ENCODE measurements at places on chromosomes 3 and 15.
A peak's percentile ranks its signal among the peaks of the same experiment; 100 is the strongest.

DNA sequence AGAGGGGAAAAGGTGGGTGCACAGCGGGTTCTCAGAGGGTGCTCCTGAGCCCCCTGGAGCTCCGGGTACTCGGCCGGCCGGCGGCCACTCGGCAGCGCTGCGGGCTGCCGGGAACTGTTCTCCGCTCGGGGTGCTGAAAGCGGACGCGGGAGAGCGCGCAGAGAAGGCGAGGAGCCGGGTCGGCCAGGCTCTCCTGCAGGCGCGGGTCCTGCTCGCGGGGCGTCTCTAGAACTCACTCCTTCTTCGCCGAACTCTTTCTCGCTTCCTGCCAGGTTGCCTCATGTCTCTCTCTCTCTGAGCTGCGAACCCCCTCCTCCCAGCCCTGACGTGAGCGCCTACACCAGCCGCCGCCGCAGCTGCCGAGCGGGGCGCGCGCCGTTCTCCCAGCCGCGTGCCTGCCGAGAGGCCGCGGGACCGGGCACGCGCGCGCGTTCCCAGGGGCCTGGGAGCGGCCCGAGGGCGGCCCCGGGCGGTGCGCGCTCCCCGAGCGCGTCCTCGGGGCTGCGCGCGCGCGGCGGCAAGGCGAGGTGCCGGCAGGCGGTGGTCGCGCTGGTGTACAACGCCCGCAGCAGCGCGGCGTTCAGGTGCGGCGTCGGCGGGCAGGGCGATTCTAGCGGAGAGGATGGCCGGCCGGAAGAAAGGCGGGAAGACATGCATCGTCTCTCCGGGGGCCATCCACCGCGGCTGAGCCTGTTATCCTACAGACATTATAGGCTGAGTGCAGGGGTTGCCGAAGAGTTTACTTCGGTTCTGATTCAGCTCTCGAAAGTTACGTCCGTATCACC, at the start of gene PEX5L:
PEX5L (minus strand) TSS at position 267 of the 785 bp plus-strand sequence. CDS start 338 bp downstream, outside the sequence.
- peak; percentile 98 for DNase-seq

DNA sequence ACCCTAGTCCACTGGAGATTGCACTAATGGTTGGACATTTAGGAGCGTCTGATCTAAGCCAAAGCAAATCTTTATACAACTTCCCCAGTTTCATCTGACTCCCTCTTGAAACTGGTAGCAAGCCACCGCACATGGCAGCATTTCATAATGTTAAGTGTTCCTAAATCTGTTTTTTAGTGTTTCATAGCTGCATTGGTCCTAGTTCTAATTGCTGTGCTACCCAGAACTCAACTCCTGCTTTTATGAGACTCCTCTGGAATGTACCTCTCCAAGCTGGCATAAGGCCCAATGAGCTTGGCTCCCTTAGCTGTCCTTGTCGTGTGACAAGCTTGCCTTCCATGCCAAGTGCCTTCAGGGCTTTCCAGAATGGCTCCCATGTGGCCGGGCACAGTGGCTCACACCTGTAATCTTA, 65.3 kb upstream of the FLNB start:
- DNase-seq: no peak

- DNase-seq: no peak
Observed at GRCh38 chr3:84683493-84683892, 275.3 kb upstream of the CADM2 start.

GRCh38 chr3:22392859-22393258, 641.8 kb upstream of the ZNF385D start:
- DNase-seq: no peak

GRCh38 chr15:77475898-77476297, 55.2 kb downstream of the HMG20A start:
- no peak for DNase-seq
